ENCODE measurements at places on chromosomes 6 and 20. TPM values are rescaled to one million over a fixed set of nuclear protein-coding genes. Genes with fewer than 3 reads are reported as not detected.

The FKBP1C gene
- total RNA-seq, result not detected

The OOEP gene
- 0.36 TPM for total RNA-seq

The PHACTR1 gene
- 25.1 TPM for total RNA-seq

The TMEM244 gene
- not detected for total RNA-seq

The SLCO4A1 gene
- 5.9 TPM for total RNA-seq

The SLC24A3 gene
- total RNA-seq, result 0.76 TPM

The PPIL6 gene
- total RNA-seq, result 6.8 TPM

The MYCT1 gene
- total RNA-seq, result 13.6 TPM

Measured in right cardiac atrium (tissue), 5 donors.